ENCODE measurements at places on chromosomes 1 and 21. TPM values are rescaled to one million over a fixed set of nuclear protein-coding genes. Genes with fewer than 3 reads are reported as not detected.

The ITLN2 gene
- not detected for total RNA-seq

The MTARC2 gene
- total RNA-seq = 0.55 TPM

The FCRL6 gene
- total RNA-seq = not detected

The DESI2 gene
- 109 TPM for total RNA-seq

The KDF1 gene
- not detected for total RNA-seq

Measured in A172 (cell line).